Amniotic stem cell (primary cell): ENCODE measurements at places on chromosomes 12 and 14.
A peak's percentile ranks its signal among the peaks of the same experiment; 100 is the strongest.

GRCh38 chr12:125330645-125331341 is 265.6 kb downstream of the AACS start:
- DNase-seq: no peak

DNA sequence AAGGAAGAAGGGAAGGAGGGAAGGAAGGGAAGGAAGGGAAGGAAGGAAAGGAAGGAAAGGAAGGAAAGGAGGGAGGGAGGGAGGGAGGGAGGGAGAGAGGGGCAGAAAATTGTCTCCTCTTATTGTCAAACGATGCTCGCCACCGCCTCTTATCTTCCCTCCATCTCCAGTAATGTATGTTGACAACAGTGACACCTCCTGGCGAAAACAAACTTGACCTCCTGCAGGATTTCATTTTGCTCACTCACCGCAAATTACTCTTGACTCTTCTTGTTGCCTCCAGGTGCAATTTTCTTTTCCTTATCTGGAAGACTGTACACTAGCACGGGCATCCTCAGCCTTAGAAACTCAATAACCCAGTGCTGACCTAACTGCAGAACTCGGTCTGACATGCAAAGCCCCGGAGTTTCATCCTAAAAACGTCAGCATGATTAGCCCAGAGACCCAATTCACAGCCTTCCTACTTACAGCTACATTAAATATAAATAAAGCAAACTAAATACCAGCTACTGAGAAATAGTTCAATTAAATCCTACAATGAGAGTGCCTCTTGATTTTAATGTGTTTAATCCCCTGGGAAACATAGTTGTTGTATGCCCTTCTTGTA is 512.4 kb upstream of the TMPO start:
- DNase-seq: no peak

DNA sequence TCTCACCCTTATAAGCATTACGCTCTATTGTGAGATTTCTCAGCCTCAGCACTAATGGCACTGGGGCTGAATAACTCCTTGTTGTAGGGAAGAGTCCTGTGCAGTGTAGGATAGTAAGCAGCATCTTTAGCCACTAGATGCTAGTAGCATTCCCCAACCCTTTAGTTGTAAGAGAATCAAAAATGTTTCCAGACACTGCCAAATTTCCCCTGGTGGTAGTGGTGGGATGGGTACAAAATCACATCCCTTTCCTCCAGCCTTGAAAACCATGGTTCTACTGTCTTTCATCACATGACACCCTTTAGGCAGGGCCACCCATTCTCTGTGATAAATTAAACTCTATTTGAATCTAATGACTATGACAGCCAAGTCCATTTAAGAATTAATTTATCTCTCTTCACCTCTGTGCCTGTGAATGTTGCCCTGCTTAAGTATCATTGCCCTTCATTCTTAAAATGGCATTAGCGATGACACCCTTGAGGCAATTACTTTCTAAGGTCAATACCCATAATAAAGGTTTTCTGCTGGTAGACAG is 199.4 kb downstream of the ANO4 start:
- DNase-seq: no peak

DNA sequence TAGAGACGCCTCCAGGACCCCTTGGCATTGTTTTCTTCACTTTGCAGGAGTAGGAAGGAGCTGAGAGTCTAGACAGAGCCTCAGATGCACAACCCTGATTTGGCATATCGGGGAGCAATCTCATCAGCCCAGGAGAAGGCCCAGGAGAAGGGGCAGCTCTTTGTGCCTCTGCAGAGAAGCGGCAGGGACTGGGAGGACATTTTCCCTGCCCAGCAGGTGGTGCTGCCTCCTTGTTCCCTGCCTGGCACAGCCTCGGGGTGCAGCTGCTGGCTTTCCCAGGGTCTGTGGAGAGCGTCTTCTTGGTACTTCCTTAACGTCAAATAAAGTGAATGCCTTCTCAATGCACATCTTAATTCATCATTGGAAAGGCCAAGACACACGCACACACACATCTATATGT is 419.5 kb downstream of the TMEM121 start:
- no peak for DNase-seq

DNA sequence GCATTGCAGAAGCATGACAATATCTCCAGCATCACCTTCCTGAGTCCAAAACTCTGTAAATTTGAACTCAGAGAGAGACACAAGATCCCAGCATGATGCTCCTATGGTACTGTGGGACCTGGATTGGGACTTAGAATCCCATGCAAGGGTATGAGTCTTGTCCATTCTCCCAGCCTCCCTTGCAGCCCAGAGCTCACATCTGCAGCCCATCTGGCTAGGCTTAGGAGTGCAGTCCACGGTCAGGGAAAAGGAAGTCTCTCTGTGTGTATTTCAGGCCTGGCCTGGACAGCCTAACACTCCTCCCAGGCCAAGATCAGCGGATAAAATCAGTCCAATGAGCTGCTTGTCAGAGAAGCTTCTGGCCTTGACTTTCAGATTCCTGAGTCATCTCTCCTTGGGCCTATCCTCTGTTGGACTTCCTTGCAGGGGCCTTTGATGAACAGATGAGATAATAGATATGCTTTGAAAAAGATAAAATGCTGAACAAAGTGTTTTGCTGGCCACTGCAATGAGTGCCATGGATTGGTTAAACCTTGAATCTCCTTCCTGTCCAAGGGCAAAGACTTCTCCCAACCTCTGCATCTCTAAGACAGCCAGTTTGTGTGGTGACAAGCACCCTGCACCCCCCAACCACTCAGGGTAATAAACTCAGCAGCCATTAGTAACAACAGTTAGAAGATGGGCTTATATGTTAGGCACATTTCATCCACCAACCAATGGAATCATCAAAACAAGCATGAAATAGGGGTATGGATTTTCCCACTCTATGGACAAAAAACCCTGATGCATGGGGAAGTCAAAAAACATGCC is 412.8 kb upstream of the TBX3 start:
- DNase-seq: no peak

DNA sequence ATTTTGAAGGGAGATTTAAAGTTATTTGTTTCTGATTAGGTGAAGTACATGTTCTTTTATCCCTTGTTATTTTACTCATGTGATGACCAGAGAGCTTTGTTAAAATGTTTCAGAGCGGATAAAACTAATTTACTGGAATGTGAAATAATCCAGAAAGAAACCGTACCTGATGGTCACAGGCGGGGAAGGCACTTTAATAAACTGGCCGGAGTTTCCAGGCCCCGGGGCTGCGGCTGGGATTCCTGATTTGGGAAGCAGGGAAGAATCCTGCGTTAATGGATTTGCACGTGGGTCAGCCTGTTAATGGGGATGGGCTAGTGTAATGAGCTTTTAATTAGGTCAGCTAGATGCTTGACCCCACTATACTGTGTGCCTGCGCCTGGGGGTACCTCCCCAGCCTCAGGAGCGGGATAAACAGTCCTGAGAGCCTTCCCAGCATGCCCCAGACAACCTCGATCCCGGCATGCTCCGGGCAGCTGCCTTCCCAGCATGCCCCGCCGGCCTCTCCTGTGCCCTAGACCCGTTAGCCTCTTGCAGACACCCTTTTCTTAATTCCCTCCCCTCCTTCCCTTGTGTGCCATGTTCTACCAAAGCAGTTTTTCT is 208.6 kb upstream of the CDKN3 start:
- DNase-seq: no peak

- no peak for DNase-seq
Observed at GRCh38 chr12:48374164-48374563, 23.4 kb upstream of the ZNF641 start.

GRCh38 chr12:23099104-23099503 is 474.1 kb downstream of the ETNK1 start:
- no peak for DNase-seq

DNA sequence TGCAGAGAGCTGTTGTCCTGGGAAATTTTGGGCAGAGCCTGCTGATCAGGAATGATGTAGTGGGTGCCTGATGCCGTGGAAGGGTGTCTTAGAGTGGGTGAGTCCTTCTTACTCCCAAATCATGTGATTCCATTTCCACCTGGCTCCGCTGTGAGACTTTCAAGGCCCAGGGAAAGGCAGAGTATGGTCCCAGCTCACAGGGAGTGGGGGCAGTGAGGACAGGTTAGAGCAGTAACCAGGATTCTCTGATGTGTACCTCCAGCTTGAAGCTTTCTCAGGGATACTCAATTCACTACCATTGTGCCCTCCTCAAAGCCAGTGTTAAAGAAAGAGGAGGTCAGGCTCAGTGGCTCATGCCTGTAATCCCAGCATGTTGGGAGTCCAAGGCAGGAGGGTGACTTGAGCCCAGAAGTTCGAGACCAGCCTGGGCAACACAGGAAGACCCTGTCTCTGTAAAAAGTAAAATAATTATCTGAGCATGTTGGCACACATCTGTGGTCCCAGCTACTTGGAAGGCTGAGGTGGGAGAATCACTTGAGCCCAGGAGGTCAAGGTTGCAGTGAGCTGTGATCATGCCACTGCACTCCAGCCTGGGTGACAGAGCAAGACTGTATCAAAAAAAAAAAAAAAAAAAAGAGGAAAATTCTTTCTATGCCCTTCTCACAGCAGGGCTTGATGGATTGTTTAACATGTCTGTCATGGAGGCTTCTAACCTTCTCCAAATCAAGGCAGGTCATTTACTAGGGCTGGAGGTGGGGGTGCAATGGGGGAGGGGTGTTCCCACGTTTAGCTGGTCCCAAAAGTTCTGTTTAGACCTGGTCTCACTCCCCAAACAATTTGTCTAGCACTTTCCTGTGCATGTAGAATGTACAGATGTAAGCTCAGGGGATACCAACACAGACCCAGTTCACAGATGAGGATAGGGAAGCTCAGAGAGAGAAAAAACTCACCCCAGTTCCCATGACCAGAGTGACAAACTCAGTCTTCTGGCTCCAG is 12.5 kb upstream of the IQSEC3 start:
- DNase-seq: no peak

GRCh38 chr14:75069121-75069810 is at the start of gene ZC2HC1C:
ZC2HC1C (plus strand) TSS chr14:75069641; CDS start chr14:75070574, 933 bp downstream.
- peak; percentile 42 for DNase-seq

DNA sequence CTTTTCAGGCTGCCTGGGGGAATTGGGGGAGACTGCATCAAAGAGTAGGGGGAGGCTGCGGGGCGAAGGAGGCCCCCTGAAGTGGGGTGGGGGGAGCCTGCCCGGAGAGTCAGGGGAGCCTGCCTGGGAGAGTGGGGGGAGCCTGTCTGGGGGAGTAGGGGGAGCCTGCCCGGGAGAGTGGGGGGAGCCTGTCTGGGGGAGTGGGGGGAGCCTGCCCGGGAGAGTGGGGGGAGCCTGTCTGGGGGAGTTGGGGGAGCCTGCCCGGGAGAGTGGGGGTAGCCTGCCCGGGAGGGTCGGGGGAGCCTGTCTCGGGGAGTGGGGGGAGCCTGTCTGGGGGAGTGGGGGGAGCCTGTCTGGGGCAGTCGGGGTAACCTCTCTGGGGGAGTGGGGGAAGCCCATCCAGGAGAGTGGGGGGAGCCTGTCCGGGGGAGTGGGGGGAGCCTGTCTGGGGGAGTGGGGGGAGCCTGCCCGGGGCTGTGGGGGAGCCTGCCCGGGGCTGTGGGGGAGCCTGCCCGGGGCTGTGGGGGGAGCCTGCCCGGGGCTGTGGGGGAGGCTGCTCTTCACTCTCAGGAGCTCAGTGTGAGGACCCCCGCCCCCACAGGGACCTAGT is 6.5 kb upstream of the DEGS2 start:
- no peak for DNase-seq

- no peak for DNase-seq
Observed at GRCh38 chr14:62743560-62743959, 301.7 kb downstream of the KCNH5 start.

DNA sequence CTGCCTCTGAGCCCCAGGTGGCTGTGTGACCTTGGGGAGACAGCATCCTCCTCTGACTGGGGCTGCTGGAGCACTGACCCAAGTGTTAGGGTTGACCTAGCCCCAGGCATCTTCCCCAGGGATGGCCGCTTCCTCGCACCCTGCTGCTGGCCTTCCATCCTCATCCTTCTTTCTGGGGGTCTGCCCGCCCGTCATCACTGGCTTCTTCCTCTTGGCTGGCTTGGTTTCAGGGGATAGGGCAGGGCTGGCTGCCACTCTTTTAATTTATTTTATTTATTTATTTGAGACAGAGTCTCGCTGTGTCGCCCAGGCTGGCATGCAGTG is 3.5 kb downstream of the TEDC1 start:
- no peak for DNase-seq

- DNase-seq: no peak
Observed at GRCh38 chr12:43578782-43579181, 26.8 kb upstream of the ADAMTS20 start.

GRCh38 chr14:83462759-83463158 is 1929.1 kb upstream of the SEL1L start:
- no peak for DNase-seq

DNA sequence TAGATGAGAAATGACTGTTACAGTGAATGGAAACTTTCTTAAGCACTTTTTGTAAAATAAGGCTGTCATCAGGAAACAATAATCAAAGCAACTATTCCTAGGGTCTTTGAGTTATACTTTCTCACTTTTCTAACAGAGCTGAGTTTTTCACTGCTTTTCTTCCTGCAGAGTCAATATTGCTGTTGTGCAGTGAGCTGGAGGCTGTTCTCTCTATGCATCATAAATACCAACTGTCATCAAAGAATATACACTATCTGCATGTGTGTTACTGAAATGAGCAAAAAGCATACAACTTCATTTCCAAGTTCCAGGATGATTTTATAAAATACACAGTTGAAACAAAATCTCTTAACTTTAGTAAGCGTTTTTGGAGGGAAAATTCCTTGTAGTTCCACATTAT is 110.4 kb upstream of the CPSF6 start:
- DNase-seq: no peak

DNA sequence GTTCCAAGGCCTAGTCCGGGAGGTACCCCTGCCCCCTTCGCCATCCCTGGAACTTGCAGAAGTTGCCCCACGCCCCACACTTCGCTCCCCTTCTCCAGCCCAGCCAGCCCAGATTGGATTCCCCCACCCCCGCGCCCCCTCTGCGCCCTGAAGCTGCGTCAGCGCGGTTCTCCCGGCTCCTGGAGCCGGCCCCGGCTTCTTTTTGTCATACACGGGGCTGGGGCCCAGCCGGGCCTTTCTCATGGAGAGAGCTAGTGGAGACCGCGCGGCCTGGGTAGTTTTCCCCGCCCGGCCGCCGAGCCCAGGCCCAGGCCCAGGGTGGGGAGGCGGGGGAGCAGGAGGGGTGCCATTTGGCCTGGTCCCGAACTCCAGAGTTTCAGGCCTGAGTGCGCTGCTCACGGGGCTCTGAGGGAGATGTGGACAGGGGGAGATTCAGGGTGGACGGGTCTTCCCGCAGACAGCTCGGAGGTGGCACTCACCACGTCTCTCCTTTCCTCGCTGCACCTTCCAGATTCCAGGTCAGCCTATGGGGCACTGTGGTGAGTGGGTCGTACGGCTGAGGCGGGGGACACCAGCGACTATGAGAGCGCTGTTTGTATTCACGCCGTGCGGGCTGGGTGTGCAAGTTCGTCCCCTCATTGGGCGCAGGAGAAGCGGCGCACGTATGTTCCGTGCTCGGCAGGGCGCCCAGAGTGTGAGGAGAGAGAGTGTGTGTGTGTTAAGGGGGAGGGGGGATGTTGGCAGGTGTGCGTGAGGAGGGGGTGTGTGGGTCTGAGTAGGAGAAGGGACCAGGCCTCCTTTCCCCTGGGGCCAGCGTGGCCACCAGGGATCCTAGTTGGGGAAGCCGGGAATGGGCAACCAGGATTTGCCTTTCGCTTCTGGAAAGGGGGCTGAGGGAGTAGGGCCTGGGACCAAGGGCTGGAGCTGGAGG is 785 bp upstream of the LHX5 start:
- no peak for DNase-seq
